ENCODE measurements at places on chromosomes 7 and 10. TPM values are rescaled to one million over a fixed set of nuclear protein-coding genes. Genes with fewer than 3 reads are reported as not detected.

Gene ICA1
- 61.8 TPM for total RNA-seq

Gene DYNC1I1
- 6.8 TPM for total RNA-seq

Gene ALOX5
- total RNA-seq = 54.6 TPM

DNA sequence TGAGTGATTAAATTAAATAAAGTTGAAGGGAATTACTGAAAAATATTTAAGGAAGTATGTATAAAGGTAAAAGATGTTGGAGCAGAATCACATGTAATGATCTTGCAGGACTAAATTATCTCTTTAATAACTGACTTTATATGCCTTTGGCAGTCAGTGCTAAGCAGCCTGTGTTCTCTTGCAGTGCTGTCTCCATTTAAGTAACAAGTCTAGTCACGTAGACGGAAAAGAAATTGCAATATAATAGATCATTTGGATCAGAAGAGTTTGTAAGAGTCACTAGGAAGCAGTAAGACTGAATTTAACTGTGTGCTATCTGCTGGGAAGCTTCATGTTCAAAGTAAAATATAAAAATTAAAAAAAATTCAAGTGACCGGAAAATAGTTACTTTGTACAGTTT, 21.4 kb downstream of the BZW2 start:
- DNase-seq = no peak

GRCh38 chr7:146235195-146235594, 118.6 kb downstream of the CNTNAP2 start:
- no peak for DNase-seq

- DNase-seq = no peak
Measured at GRCh38 chr7:48004032-48004431, 24.6 kb upstream of the HUS1 start.

- DNase-seq = no peak
Measured at GRCh38 chr10:78968943-78969342, 99.8 kb upstream of the ZMIZ1 start.

- no peak for DNase-seq
Measured at GRCh38 chr10:4281190-4281825, 496.3 kb upstream of the KLF6 start.

DNA sequence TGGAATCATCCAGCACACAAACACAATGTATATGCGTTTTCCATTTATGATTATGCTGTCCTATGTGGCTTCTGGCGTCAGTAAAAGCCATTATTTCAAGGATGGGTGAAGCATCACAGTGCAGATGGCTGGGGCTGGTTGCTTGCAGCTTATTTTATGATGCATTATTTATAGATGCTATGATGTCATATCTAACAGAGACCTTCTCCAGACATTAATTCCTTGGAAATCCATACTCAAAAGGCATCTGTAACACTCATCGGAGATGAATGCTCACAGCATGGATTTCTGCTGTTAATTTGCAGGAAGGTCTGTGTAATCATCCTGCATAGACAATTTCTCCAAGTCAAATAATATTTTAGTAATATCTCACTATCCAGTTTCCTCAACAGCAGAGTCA, 7.2 kb downstream of the RGS10 start:
- no peak for DNase-seq

- DNase-seq = no peak
Measured at GRCh38 chr10:52542906-52543305, 228.8 kb downstream of the DKK1 start.
